ENCODE measurements at places on chromosomes 2 and 18. TPM values are rescaled to one million over a fixed set of nuclear protein-coding genes. Genes with fewer than 3 reads are reported as not detected.

- DNase-seq: peak; percentile 76
- H3K4me1 ChIP-seq: peaks cover 18% of the 10 kb centered on the region
- H3K36me3 ChIP-seq: no peaks in the 10 kb centered on the region
- H3K4me3 ChIP-seq: no peak overlapping the region
- no peaks in the 10 kb centered on the region for H3K27me3 ChIP-seq
Observed at GRCh38 chr2:9770308-9771100, 72.8 kb upstream of the TAF1B start.

DNA sequence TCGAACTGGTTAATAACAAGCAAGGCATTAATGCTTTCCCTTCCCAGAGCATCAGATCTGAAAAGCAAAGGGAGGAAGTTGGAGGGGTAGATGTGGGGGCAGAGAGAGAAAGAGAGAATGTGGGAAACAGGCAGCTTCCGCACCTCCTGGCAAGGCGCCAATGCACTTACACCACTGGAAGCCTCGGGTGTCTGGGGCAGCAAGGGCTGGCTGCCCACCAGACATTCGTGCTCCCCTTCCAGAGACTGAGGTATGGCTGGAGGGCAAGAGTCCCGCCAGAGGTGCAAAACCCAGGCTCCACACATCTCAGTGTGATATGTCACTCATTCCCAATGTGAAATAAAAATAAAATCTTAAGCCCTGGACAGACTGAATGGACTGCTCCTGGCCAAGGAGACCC lies 46.4 kb downstream of the TEX51 start:
- no peak overlapping the region for H3K27ac ChIP-seq
- peaks cover 13% of the 10 kb centered on the region for H3K27me3 ChIP-seq
- H3K4me3 ChIP-seq: no peak overlapping the region
- H3K36me3 ChIP-seq: no peaks in the 10 kb centered on the region
- no peaks in the 10 kb centered on the region for H3K4me1 ChIP-seq

Gene MAPRE3
- 23.0 TPM for total RNA-seq

DNA sequence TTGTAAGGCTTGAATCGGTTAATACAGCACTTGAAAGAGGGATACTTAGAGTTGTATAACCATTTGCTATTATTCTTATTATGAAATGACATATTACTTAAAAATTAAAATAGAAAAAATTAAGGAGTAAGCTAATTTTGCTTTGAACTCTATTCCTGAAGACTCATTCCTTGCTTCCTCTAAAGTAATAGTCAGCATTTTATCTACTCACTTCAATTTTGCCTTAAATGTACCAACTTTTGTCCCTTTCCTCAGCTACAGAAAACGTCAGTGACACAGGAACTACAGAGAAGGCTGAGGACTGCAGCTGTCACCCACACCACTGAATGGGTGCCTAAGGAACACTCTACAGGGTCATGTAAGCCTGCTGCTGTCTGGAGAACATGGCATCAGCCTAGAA lies 80.7 kb upstream of the OSR1 start:
- no peak overlapping the region for H3K27ac ChIP-seq
- H3K27me3 ChIP-seq: no peaks in the 10 kb centered on the region
- H3K4me1 ChIP-seq: no peaks in the 10 kb centered on the region
- H3K36me3 ChIP-seq: no peaks in the 10 kb centered on the region
- H3K4me3 ChIP-seq: no peak overlapping the region

DNA sequence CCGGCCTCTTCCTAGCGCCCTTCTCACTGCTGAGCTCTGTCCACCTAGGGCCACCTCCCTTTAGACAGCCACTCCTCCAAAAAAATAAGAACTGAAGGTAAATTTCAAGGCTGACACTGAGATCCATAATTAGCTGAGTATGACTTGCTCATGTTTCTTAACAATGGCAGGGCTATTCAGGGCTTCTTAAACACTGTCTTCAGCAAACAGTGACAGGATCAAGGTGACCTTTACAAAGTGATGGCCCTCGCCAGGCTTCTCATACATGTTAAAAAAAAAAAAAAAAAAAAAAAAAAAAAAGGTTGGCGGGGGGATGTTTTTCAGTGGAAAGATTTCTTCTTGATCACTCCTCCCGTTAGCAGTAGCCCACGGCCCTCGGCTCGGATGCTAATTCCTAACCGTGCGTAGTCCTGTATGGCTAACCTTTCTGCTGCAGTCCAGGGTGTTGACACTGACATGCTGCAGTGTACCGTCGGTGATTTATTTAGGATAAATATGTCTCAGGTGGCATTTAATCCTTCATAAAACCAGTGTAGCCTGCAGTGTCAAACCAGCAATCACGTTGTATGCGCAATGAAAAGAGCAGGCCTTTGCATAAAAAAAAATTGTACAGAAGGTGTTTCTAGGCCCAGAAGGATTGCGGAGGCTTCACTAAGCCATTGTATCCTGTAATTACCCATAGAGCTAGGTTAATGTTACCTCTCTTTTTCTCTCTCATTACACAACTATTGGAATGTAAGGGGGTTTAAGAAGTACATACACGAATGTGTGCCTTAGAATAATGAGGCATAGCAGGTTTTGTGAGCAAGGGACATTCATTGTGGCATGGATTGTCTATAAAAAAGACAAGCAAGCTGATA lies 142.7 kb downstream of the PTGR3 start:
- no peak overlapping the region for H3K27ac ChIP-seq
- H3K27me3 ChIP-seq: no peaks in the 10 kb centered on the region
- H3K4me3 ChIP-seq: no peak overlapping the region
- peaks cover 7% of the 10 kb centered on the region for H3K36me3 ChIP-seq

DNA sequence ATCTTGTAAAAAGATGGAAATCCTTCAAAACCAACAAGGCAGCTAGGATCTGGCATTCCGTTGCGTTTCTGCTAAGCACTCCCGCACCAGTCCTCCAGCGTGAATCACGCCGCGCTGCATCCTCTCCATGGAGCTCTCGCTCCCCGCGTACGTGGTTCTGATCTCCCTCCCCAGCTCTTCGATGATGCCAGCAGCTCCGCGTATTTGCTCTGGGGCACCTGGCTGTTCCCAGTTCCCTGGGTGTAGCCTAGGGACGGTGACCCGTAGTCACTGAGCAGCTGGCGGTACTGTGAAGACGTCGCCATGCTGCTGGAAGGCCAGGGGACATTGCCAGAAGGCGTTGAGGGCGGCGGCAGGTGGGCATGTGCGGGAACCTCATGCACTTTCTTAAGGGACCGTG lies 407.5 kb downstream of the RNF144A start:
- DNase-seq: no peak
- no peak overlapping the region for H3K27ac ChIP-seq
- H3K27me3 ChIP-seq: no peaks in the 10 kb centered on the region
- no peak overlapping the region for H3K4me3 ChIP-seq
- H3K36me3 ChIP-seq: no peaks in the 10 kb centered on the region

DNA sequence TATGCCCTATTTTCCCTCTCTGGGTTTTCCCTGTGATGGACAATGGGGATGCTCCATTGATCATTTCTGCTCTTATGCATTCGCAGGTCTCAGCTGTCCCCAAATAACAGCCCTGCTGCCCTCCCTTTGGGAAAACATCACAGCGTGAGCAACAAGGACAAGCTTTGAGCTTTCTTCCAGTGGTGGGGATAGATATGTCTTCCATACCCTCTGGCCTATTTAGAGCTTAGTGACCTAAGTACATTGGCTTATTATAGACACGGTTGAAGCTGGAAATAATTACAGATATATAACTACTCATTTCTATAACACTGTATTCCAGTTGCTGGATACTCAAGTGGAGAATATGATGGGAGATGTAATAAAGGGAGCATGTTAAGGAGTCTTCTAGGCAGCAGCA lies 304.3 kb upstream of the MGAT5 start:
- DNase-seq: no peak
- no peaks in the 10 kb centered on the region for H3K36me3 ChIP-seq
- no peaks in the 10 kb centered on the region for H3K4me1 ChIP-seq
- H3K4me3 ChIP-seq: no peak overlapping the region
- no peak overlapping the region for H3K27ac ChIP-seq

DNA sequence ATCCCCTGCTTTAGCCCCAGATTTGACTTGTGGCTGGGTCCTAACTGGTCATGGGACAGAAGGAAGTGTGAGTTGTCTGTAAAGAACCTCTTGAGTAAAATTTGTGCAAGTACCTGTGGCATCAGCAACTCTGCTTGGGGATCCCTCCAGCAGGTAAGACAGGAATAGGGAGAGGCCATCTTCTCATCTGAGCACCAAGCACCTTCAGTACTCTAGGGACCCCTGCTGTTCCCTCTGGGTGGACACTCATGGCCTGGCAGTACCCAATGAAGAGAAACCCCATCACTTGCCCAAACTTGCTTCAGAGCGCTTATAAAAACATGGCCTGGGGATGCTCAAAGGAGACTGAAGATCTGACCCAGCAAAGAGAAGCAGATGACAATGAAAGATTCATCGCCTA lies 297.8 kb downstream of the SP3 start:
- DNase-seq: no peak
- H3K27me3 ChIP-seq: no peaks in the 10 kb centered on the region
- no peak overlapping the region for H3K27ac ChIP-seq
- H3K4me1 ChIP-seq: no peaks in the 10 kb centered on the region
- no peak overlapping the region for H3K4me3 ChIP-seq
- H3K36me3 ChIP-seq: no peaks in the 10 kb centered on the region

DNA sequence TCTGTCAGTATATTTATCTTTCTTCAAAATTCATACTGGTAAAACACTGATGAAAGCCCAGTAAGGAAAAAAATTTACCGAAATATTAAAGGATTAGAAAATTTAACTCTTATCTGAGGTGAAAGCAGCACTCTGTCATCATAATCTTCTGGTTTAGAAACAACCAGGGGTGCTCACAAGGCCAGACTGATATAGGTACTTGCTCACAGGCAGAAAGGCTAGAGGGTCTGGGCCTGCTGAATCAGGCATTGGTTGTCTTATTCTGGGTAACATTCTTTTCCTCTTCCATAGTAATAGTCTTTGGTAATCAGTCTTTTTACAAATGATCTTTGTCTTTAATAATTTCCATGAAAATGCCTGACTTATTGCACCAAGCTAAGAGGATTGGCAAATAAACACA lies 221.4 kb upstream of the TFPI start:
- H3K4me1 ChIP-seq: no peaks in the 10 kb centered on the region
- H3K4me3 ChIP-seq: no peak overlapping the region
- no peaks in the 10 kb centered on the region for H3K36me3 ChIP-seq

Gene CXCR1
- total RNA-seq: 5.3 TPM

GRCh38 chr2:24920098-24920808 lies at the start of gene ADCY3:
TSS of gene ADCY3 (minus strand) at chr2:24920237. CDS start at chr2:24918987, 1,250 bp downstream.
- peak; percentile 78 for DNase-seq
- peaks cover 6% of the 10 kb centered on the region for H3K4me1 ChIP-seq
- no peaks in the 10 kb centered on the region for H3K27me3 ChIP-seq
- peak within 1 kb of the TSS; percentile 62 for H3K4me3 ChIP-seq

GRCh38 chr2:113160962-113161361 lies 12.8 kb upstream of the PSD4 start:
- H3K36me3 ChIP-seq: no peaks in the 10 kb centered on the region
- no peak for DNase-seq

DNA sequence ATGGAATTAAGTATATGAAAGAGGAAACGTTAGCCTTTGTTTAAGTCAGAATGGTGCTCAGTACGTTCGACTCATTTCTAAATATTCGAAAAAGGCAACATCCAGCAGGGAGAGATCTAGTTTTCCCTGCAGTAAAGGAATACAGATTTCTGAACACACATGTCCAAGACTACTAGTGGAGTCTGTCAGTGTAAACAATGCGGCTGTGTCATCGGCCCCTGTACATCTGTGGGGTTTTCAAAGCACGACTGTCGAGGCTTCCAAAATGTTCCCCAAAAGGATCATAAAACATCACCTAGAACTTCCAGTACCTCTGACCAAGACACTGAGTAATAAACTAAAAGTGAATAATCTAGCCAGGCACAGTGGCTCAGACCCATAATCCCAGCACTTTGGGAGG lies 112.8 kb downstream of the ZNF516 start:
- peaks cover 7% of the 10 kb centered on the region for H3K36me3 ChIP-seq
- no peaks in the 10 kb centered on the region for H3K4me1 ChIP-seq
- no peak overlapping the region for H3K27ac ChIP-seq
- no peak for DNase-seq

GRCh38 chr18:21739604-21740537 lies 721 bp upstream of the MIB1 start:
- peak overlapping the region; percentile 93 for H3K27ac ChIP-seq
- peaks cover 14% of the 10 kb centered on the region for H3K4me1 ChIP-seq
- H3K4me3 ChIP-seq: peak overlapping the region; percentile 73

DNA sequence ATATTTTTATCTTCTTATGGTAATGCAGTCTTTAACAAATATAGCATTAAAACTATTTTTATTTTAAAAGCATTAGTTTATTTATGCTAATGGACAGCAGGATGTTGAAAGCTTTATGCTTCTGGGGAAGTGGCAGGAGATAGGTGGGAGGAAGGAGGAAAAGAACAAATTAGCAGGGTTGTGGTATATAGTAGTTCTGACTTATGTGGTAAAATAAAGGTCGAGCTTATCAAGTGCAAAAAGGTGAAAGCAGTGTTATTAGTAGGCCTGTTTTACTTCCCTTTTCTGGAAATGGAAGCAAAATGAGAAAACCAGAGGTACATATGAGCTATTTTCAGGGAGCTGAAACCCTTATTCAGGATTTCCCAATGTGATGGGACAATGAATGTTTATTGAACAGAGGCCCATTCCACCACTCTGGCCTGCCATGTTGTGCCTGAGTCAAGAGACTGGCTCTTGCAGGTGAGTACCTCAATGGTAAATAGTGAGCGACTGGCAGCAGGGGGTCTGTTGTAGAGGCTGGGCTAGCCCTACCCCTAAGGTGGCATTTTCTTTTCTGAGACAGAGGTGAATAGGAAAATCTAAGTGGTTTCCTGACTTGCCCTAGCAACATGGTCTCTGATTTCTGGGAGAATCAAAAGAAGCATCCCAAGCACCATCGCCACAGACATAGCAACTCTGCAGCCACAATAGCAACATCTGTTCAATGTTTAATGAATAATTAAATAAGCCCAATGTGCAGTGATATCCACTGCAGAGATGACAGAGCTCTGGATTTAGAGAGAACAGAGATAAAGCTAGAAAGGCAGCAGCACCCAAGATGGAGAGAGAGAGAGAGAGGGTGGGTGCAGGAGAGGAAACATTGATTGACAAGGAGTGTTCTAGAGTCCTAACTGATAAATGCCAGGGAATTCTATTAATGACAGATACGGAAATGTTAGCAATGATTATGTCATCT lies 119.7 kb downstream of the UPP2 start:
- no peaks in the 10 kb centered on the region for H3K4me1 ChIP-seq
- no peaks in the 10 kb centered on the region for H3K27me3 ChIP-seq
- H3K4me3 ChIP-seq: no peak overlapping the region
- no peaks in the 10 kb centered on the region for H3K36me3 ChIP-seq
- no peak for DNase-seq

Gene SERPINB3
- total RNA-seq: not detected

DNA sequence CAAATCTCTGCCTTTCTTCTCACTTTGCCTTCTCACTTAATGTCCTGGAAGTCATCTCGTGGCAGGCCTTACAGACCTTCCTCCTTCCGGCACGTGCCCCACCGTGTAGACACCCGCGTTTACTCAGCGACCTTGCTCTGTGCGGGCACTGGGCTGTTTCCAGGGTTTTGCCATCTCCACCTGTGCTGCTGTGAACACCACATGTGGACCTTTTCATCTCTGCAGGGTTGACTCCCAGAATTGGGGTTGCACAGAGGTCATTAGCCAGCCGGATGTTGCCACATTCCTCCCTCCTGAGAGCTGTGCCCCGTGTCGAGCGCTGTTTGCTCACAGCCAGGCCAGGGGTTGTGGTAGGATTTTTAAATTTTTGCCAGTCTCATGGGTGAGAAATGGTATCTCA lies 25.4 kb downstream of the KCNG2 start:
- no peaks in the 10 kb centered on the region for H3K27me3 ChIP-seq
- DNase-seq: peak; percentile 61
- H3K4me1 ChIP-seq: no peaks in the 10 kb centered on the region
- no peak overlapping the region for H3K4me3 ChIP-seq

GRCh38 chr2:149184991-149185390 lies 145.4 kb upstream of the LYPD6 start:
- DNase-seq: no peak
- no peaks in the 10 kb centered on the region for H3K4me1 ChIP-seq
- no peaks in the 10 kb centered on the region for H3K27me3 ChIP-seq
- no peak overlapping the region for H3K27ac ChIP-seq
- H3K4me3 ChIP-seq: no peak overlapping the region
- no peaks in the 10 kb centered on the region for H3K36me3 ChIP-seq

Measured in upper lobe of right lung (tissue), 1 donor.